NCI-H187 treated with DMSO at 0.1 percent for 48 hours (cell line): ENCODE measurements at places on chromosomes 5 and 9.

GRCh38 chr5:74409712-74410111 is 230.8 kb downstream of the ENC1 start:
- no peak for DNase-seq

DNA sequence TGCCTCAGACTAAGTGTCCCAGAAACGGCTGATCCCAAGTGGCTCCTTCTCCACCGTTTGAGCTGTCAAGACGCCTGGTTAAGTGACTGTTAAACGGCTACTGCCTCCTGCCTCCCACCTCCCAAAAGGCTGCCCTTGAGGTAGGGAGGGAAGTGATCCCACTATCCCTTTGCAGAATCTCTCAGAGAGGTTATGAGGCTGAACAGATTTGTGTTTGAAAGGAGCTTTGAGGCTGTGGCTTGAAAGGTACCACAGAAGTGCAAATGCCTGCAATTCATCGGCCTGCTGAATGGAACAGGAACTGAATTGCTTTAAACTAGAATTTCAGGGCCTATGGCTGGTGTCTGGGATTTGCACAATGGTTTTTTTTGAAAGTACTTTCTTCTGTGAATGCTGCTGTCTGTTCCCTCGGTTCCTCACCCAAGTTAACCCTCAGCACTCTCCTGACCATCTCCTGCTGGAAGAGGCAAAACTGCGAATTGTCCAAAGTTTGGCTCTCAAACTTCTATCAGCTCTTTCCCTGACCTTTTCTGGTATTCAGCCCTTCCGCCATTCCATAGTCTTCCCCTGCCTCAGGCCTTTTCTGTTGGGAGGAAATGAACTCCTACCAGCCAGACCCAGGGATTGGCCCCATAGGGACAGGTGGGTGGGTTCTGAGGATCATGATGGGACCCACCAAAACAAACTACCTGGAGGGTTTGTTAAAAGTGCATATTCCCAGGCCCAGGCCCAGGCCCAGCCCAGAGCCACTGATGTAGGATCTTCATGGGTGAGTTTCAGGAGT is 453.3 kb downstream of the KDM4C start:
- DNase-seq: no peak

- no peak for DNase-seq
These were observed 73.0 kb upstream of the SPOCK1 start for GRCh38 chr5:137572042-137572695.

DNA sequence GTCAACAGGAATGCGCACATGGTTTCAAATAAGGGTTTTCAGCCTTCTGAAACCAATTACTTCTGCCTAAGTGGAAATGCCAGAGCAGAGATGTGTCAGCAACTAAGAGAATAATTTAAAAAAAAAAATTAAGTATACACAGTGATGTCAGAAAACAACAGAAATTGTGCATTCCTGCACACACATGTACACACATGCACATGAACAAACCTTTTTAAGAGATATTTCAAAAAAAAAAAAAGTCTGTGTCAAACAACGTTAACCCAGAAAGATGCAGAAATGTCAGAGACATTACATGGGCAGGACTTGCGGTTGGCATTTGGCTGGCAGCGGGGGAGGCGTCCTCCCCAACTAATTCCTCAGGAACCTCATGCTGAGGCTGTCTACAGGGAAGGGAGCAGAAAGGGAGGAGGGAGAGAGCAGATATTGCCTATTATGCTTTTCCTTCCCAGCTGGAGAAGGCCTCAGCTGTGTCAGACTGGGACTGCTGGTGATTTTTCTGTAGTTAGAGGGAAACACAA is 536.9 kb upstream of the WWC1 start:
- no peak for DNase-seq

- DNase-seq: no peak
These were observed 904 bp downstream of the GDNF start for GRCh38 chr5:37838933-37839341.

DNA sequence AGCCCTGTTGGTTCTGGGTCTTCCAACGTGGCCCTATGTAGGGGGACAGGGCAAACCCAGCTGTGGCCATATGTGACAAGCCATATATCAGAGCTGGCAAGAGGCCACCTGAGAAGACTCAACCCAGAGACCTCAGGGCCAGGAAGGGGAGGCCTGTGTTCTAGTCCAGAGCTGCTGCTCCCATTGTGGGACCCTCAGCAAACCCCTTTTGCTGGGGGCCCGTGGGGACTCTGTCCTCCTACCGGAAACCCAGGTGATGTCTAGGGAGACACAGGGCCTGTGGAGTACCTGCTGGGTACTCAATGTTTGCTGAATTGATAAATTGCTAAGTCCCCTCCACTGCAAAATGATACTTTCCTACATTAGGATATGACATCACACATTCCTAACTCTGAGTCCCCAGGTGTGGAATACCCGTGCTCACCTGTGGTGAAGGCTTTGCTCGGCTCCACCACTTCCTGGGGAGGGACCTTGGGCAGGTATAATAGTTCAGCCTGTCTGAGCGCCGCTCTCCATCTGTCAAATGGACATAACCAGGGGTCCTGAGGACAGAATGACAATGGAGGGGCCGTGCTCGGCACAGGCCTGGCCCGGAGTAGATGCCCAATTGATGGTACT is 38.4 kb upstream of the ASS1 start:
- DNase-seq: no peak
